Trophoblast cell (in vitro differentiated cells and primary cell): ENCODE measurements at places on chromosomes 11 and 22.

- DNase-seq: no peak
- no peak overlapping the region for H3K27ac ChIP-seq
- no peak overlapping the region for H3K4me3 ChIP-seq
- H3K27me3 ChIP-seq: no peaks in the 10 kb centered on the region
- H3K36me3 ChIP-seq: peaks cover 4% of the 10 kb centered on the region
Measured at GRCh38 chr11:106091480-106092123, 14.1 kb downstream of the AASDHPPT start.

GRCh38 chr11:117870103-117870952 is 6.1 kb downstream of the FXYD6 start:
- no peak overlapping the region for H3K27ac ChIP-seq
- H3K27me3 ChIP-seq: peaks cover 14% of the 10 kb centered on the region
- no peak for DNase-seq
- no peak overlapping the region for H3K4me3 ChIP-seq
- H3K4me1 ChIP-seq: peaks cover 5% of the 10 kb centered on the region
- H3K36me3 ChIP-seq: no peaks in the 10 kb centered on the region

- H3K27me3 ChIP-seq: no peaks in the 10 kb centered on the region
- no peak overlapping the region for H3K27ac ChIP-seq
- no peak overlapping the region for H3K4me3 ChIP-seq
- H3K36me3 ChIP-seq: no peaks in the 10 kb centered on the region
- no peaks in the 10 kb centered on the region for H3K4me1 ChIP-seq
Measured at GRCh38 chr11:120773501-120774031, 250.3 kb upstream of the TBCEL start.

DNA sequence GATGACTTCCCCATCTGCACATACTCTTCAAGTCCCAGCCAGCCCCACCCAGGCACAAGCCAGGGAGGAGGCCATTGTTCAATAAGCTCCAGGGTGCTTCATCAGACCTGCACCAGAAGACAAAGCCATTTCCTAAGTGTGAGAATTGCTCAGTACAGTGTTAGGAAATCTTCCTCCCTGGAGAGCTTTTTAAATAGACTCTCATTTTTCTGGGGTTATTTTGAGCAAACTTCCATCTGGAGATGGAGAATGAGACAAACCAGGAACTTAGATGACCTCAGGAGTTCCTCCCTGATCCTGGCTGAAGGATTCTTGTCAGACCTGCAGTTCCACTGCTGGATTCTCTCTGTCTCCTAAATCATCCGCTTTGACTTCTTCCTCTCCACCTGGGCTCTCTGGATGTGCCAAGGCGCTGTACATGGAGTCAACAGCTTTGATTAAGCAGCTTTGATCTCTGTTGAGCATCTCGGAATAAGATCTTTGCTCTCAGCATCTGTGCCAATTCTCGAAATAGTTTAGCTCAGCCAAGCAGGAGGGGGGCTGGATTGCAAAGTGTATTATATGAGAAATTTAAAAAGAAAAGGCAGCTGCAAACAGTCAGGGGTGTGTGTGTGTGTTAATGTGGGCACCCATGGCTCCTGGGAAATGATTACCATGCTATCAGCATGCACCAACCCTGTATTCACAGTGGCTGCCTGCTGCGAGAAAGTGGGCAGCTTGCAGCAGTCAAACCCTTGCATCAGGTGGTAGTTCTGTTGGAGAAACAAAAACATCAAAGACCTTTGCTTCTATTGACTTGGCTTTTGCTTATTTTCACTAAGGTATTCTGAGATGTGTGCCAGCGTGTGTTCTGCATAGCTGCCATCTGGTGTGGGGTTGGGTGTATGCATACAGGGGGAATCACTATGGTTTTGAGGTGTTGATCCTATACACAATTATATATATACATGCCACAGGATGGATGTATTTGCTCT is 70.2 kb upstream of the NAV2 start:
- no peak overlapping the region for H3K27ac ChIP-seq
- no peaks in the 10 kb centered on the region for H3K4me1 ChIP-seq
- peak; percentile 91 for DNase-seq
- H3K36me3 ChIP-seq: no peaks in the 10 kb centered on the region
- no peak overlapping the region for H3K4me3 ChIP-seq
- H3K27me3 ChIP-seq: no peaks in the 10 kb centered on the region

GRCh38 chr11:70360211-70360610 is 38.1 kb upstream of the CTTN start:
- DNase-seq: no peak
- H3K27me3 ChIP-seq: no peaks in the 10 kb centered on the region
- H3K4me3 ChIP-seq: no peak overlapping the region
- peaks cover 52% of the 10 kb centered on the region for H3K36me3 ChIP-seq

DNA sequence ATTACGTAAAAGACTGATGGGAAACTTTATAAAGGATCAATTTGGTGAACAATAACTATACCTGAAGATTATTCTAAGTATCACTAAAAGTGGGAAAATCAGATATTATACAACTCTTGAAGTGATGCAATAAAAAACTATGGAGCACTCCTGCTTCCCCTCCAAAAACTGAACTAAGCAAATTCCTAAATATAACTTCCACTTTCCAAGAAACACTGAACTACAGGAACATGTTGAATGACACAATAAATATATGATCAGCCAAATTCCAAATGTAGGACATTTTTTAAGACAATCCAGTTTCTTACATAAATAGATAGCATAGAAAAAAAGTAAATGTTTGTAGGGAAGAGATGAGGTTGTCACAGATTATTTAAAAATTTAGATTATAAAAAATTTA is 102.1 kb upstream of the APOA1 start:
- H3K4me1 ChIP-seq: no peaks in the 10 kb centered on the region
- no peaks in the 10 kb centered on the region for H3K27me3 ChIP-seq
- no peak overlapping the region for H3K4me3 ChIP-seq
- no peak overlapping the region for H3K27ac ChIP-seq

DNA sequence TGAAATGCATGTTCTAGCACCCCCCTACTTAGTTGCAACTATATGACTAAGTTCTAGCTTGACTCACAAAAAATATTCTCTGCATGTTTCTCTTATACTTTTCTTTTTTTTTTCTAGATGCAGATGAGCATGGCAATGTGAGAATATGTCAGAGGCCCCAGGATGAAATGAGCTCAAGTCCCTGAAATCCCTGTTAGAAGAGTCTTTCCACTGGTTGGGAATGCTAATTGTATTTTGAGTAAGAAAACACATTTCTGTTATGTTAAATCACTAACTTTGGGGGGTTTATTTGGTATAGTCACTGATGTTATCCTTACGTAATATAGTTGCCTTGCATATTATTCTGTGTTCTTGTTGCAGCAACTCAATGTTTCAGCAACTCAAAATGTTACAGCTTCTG is 306.1 kb upstream of the CCDC179 start:
- no peak overlapping the region for H3K4me3 ChIP-seq
- H3K27ac ChIP-seq: no peak overlapping the region
- H3K27me3 ChIP-seq: no peaks in the 10 kb centered on the region
- no peak for DNase-seq
- no peaks in the 10 kb centered on the region for H3K4me1 ChIP-seq
- no peaks in the 10 kb centered on the region for H3K36me3 ChIP-seq

DNA sequence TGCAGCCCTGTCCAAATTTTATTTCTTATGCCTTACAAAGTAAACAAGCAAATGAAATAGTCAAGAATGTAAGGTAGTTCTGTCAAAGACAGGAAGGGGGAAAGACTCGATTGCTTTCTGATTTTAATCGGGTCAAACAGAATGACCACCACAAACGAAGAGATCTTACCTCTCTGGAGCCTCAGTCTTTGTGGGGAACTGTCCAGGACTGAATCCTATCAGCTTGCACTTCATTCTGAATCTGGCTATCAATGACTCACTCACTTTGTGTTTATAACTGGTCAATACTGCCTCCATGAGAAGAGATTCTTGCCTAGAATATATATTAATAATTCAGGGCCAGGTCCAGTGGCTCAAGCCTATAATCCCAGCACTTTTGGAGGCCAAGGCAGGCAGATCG is 17.2 kb downstream of the MSANTD2 start:
- H3K27me3 ChIP-seq: no peaks in the 10 kb centered on the region
- no peak overlapping the region for H3K4me3 ChIP-seq
- no peak overlapping the region for H3K27ac ChIP-seq
- no peak for DNase-seq
- peaks cover 3% of the 10 kb centered on the region for H3K4me1 ChIP-seq

- no peaks in the 10 kb centered on the region for H3K4me1 ChIP-seq
- no peak overlapping the region for H3K4me3 ChIP-seq
- no peak for DNase-seq
- no peak overlapping the region for H3K27ac ChIP-seq
- H3K36me3 ChIP-seq: no peaks in the 10 kb centered on the region
Measured at GRCh38 chr11:123421589-123421988, 8.5 kb upstream of the GRAMD1B start.

GRCh38 chr22:40766956-40767355 is 52.2 kb downstream of the SLC25A17 start:
- DNase-seq: no peak
- peaks cover 10% of the 10 kb centered on the region for H3K36me3 ChIP-seq
- no peaks in the 10 kb centered on the region for H3K4me1 ChIP-seq
- no peak overlapping the region for H3K27ac ChIP-seq

DNA sequence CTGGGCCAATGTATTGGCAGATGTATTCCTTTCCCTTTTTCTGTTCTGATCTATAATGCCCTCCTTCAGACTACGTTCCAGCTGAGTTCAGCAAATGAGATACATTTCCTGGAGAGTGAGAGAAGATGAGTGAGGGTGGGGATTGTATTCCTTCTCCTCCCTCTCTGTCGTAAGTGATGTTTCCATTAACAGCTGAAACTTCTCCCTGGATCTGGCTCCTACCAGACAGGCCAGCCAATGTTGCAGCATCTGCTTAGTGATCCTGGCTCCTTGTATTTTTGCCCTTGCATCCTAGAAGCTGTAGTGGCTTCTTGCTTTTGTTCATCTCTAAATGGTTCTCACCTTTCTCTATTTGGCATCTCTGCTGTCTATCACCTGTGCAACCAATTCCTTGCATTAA is 48.2 kb upstream of the MTMR2 start:
- no peaks in the 10 kb centered on the region for H3K4me1 ChIP-seq
- no peaks in the 10 kb centered on the region for H3K27me3 ChIP-seq
- no peak overlapping the region for H3K4me3 ChIP-seq
- peaks cover 2% of the 10 kb centered on the region for H3K36me3 ChIP-seq
- no peak overlapping the region for H3K27ac ChIP-seq

DNA sequence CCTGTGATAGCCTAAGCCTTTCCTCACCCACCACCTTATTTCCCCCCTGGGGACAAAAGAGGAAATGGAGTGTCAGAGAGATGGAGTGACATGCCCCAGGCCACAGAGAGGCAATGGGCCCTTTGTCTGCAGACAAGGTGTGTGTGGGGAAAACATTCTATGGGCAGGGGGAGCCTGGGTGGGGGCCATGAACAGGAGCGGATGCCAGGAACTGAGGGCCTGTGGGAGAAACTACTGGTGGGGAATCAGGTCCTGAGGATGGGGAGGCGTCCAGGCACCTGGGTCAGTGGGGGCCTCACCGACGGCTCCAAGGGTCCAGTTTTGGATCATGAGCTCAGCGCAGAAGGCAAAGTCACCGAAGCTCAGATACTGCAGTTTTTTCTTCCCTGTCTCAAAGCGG is 3.0 kb downstream of the FIBP start:
- no peak for DNase-seq
- peaks cover 46% of the 10 kb centered on the region for H3K36me3 ChIP-seq
- H3K27ac ChIP-seq: no peak overlapping the region
- no peak overlapping the region for H3K4me3 ChIP-seq
- H3K4me1 ChIP-seq: peaks cover 20% of the 10 kb centered on the region
- no peaks in the 10 kb centered on the region for H3K27me3 ChIP-seq

DNA sequence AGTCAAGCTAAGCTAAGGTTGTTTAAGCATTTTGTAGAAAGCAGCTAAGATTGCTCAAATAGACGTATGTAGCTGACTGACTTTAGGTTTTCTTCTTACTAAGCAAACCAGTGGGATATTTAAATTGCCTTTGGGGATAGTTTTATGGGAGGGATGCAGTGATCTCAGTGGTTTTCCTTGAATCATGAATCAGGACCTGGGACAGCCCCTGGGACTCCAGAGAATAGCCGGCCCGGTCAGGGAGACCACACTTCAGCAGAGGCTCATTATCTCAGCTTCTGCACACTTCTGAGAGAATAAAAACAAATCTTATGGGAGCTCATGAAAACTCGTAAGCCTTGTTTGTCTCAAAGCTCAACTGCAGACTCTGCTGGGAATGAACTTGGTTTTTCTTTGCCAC is at the start of gene OR9I1:
TSS of gene OR9I1 (minus strand) at position 62 of the 400 bp plus-strand sequence. CDS start 6,086 bp downstream, outside the sequence.
- no peaks in the 10 kb centered on the region for H3K36me3 ChIP-seq
- no peak within 1 kb of the TSS for H3K4me3 ChIP-seq
- DNase-seq: no peak
- no peaks in the 10 kb centered on the region for H3K27me3 ChIP-seq
- peaks cover 3% of the 10 kb centered on the region for H3K4me1 ChIP-seq

- H3K4me3 ChIP-seq: no peak overlapping the region
- DNase-seq: peak; percentile 19
- H3K27me3 ChIP-seq: no peaks in the 10 kb centered on the region
- H3K4me1 ChIP-seq: peaks cover 2% of the 10 kb centered on the region
Measured at GRCh38 chr11:134480136-134480712, 68.2 kb upstream of the B3GAT1 start.
